ENCODE measurements at places on chromosomes 4 and X.
A peak's percentile ranks its signal among the peaks of the same experiment; 100 is the strongest.

DNA sequence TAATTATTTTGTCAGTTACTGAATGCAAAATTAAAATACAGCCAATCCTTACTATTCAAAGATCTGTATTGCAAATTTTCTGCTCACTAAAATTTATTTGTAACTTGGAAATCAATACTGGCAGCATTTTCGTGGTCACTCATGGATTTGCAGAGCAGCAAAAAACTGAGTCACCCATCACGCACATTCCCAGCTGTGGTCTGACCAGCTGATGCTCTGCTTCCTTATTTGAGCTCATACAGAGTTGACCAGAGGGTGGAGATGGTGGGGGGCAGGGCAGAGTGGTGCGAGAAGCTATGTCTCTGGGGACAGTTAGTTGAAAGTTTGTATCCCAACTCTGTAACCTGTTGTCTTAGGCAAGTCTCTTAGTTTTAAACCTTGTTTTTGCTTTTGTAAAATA is 214.8 kb downstream of the SPCS3 start:
- no peak for DNase-seq

- DNase-seq: no peak
These were observed 501.0 kb downstream of the IDS start for GRCh38 chrX:149003863-149004660.

DNA sequence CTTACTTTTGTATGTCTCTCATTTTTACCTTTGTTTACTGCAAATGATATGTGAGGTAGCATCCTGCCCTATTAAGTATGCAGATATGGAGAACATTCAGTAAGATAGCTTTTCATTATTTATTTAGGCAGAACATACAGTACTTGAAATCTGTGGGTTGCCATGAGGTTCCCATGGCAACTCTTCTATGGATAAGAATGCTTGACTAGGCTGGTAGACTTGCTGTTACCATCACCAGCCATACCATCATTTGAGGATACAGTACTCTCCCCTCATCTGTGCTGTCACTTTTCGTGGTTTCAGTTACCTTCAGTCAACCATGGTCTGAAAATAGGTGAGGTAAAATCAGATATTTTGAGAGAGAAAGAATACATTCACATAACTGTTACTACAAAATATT is 56.7 kb downstream of the NAF1 start:
- DNase-seq: no peak

- DNase-seq: no peak
These were observed 52.0 kb downstream of the CDS1 start for GRCh38 chr4:84634961-84635360.

DNA sequence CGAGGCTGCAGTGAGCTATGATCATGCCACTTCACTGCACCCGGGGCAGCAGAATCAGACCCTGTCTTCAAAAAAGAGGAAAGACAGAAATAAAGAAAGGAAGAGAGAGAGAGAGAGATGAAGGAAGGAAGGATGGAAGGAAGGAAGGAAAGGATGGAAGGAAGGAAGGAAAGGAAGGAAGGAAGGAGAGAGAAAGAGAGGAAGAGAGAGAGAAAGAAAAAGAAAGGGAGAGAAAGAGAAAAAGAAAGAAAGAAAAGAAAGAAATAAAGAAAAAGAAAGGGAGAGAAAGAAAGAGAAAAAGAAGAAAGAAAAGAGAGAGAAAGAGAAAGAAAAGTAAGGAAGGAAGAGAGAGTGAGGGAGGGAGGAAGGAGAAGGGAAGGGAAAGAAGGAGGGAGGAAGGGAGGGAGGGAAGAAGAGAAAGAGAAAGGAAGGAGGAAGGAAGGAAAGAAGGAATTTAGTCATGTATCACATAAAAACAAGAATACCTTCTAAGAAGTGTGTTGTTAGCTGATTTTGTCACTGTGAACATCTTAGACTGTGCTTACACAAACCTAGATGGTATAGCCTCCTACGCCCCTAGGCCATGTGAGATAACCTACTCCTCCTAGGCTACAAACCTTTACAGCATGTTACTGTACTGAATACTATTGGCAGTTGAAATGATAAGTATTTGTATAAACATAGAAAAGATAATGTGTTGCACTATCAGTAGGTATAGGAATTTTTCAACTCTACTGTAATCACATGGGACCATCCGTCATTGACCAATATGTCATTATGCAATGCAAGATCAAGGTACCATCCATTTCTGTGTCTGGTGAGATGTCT is 17.4 kb upstream of the AFF1 start:
- no peak for DNase-seq

DNA sequence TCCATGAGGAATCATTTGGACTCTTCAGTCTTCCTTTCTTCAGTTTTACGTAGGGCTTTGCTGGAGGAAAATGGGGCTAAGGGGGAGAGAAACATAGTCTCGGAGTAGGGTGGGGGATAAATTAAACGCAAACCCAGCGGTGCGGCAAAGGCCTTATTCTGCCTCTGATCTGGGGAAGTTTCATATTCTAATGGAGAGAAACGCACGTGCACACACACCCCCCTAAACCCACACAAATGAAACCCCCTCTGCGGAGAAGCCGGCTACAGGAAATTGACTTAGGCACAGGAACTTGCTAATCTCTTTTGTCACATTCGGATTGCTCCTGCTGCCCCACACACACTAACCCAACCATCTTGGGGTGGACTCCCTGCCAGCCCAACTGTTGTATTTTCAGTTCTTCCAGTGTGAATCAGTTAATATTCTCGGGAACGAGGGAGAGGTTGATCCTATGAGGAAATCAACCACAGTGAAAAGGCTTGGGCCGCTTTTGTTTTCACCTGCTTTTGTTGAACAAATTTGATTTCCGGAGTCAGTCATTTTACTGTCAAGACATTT is at the start of gene RHOH:
RHOH (plus strand) TSS at position 308 of the 558 bp plus-strand sequence. CDS start 46,356 bp downstream, outside the sequence.
- DNase-seq: peak; percentile 53

DNA sequence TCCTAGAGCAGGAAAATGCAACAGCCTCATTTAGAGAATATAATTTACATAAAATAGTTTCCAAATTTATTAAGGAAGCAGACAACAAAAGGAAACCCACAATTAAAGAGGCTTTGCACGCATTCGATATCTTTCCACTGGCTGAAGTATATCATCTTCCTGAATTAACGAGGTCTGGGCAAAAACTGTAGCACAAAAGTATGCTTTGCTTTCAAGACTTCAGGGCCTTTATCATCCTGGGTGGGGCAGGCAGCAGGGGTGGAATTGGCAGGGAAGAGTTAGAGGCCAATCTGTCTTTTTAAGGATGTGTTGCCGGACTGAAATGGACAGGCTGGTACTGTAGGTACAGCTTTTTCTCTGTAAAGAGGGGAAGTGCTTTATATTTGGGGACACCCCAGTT is 17.0 kb upstream of the STX18 start:
- no peak for DNase-seq

- DNase-seq: no peak
These were observed 91.5 kb downstream of the GEMIN8 start for GRCh38 chrX:13938051-13938828.

DNA sequence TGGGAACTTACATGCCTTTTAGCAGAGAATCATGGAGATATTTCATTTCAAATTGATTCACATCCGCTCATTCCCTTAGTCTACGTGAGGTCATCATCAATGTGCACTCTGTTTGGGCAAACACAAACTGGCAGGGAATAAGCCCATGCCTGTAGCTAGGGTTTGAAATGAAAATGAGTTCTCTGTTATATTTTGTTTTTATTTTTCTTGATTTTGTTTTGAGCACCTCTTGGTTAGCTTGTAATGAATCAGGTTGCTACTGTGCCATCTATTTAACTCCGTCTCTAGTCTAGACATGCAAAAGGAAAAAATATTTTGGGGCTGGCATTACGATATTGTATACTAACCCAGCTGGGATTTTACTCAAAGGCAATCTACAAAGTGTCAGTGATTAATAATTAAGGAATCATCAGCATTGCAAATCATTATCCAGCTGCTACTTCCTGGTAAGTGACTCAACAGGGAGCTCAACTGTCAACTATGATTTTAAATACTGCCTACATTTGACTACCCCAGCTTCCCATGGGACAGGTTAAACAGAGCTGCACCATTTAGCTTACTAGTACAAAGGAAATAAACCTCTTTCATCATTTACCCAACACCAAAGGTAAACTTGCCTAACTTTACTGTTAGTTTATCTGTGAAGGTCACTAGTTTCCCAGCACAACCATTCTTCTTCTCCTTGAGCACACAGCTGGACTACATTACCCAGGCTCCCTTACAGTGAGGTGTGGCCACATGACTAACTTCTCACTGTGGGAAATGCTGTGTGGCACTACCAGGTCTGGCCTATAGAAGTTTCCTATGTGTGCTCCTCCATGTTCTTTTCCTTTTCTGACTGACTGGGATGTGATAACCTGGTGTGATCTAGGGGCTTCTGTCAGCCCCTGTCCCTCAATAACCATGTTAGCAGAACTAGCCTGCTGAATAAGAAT is 21.2 kb upstream of the TRPC5OS start:
- no peak for DNase-seq

DNA sequence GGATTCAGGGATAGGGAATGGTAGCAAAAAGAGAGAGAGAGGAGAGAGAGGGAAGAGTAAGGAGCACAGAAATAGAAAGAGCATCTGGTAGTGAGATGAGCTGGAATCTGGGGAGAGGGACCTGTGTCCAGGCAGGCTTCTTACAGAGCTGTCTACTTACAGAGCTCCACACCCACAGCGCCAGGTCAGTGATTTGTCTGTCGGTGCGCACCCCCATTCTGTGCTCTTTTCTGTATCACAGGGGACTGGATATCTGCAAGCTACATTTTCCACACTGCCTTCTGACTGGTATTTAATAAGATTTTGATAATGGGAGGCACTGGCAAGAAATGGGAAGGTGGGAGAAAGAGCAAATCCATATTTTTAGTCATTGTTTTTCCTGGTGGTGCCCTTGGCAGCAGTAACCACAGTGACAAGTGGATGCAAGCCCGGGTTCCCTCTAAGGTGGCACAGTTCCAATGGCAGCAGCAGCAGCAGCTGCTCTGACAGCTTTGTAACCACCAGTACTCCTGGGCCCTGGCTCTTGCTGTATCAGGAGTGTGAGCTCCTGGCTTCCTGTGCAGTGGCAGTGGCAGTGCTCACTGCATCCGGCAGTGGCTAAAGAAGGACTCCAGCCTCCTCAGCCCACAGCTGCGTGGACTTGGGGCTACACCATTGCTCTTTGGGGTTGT is 300.5 kb downstream of the TRIML1 start:
- no peak for DNase-seq

DNA sequence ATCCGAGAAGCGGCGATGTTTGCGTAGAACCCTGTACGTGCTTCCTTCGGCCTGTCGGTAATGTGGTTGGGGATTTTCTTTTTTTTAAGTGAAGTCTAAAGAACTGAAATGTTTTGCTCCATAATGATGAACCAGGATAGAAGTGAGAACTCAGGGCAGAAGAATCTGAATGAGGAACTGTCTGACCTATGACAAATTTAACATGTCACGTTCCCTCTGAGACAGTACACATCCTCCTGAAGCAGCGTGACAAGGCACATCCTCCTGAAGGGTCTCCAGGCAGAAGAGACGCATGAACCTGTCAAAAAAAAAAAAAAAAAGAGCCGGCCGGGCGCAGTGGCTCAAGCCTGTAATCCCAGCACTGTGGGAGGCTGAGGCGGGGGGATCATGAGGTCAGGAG is 6.2 kb downstream of the CSF2RA start:
- DNase-seq: no peak

DNA sequence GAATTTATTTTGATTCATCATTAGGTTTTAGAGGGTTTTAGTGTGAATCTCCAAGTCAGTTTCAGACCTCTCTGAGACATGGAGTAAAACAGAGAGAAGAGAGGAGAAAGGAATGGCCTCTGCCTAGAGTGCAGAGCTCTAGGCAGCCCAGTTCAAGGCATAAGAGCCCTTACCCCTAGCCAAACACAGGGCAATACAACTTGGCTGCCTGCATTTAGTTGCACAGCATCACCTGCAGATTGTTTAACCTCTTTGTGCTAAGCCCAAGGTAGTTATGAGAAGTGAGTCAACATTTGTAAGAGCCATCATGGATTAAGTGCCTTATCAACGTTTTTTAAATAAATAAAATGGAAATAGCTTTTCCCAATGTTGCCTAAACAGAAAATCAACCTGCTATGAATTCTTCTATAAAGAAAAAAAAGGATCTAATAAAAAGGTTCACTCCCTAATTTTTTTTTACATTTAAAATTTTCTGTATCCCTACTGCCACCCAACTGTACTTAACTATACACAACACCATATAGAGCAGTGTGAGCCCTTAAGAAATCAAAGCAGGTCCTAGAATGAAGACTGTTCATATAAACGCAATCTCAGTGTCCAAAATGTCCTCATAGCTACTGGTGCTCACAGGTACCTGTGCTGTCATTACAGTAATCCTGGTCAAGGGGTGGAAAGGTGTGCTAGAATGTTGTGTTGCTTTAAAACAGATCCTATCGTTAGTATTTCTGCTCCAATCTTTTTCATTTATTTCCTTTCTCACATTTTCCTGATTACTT is 36.0 kb downstream of the PF4 start:
- DNase-seq: no peak

DNA sequence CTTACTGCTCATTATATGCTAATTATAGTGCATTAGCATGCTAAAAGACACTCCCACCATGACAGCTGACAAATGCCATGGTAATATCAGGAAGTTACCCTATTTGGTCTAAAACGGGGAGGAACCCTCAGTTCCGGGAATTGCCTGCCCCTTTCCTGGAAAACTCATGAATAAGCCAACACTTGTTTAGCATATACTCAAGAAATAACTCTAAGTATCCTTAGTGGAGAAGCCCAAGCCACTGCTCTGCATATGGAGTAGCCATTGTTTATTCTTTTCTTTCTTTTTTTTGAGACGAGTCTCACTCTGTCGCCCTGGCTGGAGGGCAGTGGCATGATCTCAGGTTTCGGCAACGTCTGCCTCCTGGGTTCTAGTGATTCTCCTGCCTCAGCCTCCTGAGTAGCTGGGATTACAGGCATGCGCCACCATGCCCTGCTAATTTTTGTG is 15.5 kb downstream of the NUDT6 start:
- DNase-seq: no peak

DNA sequence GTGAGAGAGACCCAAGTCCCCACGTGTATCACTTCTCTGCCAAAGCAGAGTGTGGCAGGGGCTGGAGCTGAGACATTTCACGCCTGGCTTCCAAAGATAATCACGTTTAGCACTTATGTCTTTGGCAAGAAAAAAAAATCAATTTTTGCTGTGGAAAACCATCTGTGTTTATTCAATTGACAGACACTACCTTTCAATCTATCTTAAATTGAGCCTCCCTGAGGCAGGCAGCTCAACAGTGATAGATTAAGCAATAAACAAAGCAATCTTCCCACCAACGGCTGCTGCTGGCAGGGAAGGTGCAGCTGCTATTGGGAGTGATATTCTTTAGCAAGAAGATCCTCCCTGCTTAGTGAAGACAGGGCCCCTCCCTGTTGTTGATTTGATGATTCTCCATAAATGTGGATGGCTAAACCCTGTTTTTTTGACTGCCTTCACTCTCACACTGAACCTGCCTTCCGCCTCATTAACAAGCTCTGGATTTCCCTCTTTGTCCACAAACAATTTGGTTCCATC is 11.6 kb upstream of the MAGEB17 start:
- DNase-seq: no peak

DNA sequence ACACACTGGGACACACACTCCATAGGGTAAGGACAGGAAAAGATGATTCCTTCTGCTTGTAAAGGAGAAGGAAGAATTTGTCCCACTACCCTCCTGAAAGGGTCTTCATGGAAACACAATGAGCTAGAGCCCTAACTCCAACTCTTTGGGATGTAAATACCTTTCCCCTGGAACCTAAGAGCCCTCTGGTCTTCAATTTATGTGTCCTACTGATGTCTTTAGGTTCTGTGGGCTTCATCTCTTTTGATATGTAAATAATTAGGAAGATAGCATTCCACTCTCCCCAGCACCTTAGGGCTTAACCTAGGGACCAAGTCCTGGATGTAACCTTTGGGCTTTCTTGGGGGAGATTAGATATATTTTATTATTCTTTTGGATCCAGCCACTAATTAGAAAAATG is 38.3 kb downstream of the PF4 start:
- no peak for DNase-seq

All from activated effector memory CD4-positive, alpha-beta T cell treated with Interleukin-2 at 50 U/mL for 16 hours (primary cell).